ENCODE measurements at places on chromosomes 11 and 22.

GRCh38 chr11:46490666-46491065 is 99.1 kb upstream of the CHRM4 start:
- DNase-seq = no peak

- no peak for DNase-seq
Measured at GRCh38 chr22:50298266-50298637, 9.2 kb downstream of the PLXNB2 start.

DNA sequence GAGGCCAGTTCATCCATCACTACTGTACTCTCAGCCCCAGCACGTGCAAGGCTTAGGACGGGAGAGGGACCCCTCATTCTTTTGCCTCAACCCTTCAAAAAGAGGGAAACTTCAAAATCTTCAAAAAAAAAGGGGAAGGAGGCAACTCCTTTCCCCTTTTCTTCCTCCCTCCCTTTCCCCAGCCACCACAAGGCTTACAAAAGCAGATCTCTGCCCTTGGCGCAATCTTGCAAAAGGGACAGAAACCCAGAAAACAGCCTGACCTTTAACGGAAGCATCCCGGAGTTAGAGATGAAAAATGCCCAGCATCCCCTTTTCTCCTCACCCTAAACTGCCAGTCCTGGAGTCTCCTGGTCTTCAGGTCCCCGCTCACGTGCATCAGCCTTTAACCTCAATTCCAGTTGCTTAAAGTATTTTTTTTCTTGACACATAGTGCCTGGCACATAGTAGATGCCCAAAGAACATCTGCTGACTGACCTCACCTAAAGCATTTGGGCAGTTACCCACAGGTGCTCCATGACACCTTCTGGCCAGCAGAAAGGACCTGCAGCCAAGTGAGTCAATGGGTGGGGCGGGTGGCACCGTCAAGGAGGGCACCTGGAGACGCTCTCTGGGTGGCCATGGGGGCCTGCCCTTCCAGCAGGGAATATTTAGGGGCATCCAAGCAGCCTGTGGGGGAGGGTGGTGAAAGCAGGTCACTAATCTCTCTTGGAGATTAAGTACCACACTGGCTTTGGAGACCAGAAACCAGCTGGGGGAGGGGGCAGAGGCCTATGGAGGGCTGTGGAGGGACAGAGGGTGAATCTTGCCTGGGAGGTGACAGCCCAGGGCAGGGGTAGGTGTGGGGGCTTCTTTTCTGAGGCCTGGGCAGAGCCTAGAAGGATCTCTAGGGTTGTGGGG is 16.3 kb downstream of the NECTIN1 start:
- no peak for DNase-seq

DNA sequence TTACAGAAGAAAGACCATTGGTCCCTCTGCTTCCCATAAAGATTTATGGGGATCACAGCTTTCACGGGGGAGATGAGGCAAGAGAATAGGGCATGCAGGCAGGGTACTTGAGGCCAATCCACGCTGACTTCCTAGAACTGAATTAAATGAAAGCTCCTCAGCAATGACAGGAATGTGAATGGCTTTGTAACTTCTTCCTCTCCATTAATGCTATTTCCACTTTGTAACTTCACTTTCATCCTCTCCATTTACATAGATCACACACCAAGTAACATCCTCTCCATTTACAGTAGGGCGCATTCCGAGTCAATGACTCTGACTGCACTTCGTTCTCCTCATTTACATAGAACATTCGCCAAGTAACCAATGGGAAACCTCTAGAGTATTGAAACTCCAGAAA is 89.8 kb downstream of the PIWIL4 start:
- DNase-seq = no peak

DNA sequence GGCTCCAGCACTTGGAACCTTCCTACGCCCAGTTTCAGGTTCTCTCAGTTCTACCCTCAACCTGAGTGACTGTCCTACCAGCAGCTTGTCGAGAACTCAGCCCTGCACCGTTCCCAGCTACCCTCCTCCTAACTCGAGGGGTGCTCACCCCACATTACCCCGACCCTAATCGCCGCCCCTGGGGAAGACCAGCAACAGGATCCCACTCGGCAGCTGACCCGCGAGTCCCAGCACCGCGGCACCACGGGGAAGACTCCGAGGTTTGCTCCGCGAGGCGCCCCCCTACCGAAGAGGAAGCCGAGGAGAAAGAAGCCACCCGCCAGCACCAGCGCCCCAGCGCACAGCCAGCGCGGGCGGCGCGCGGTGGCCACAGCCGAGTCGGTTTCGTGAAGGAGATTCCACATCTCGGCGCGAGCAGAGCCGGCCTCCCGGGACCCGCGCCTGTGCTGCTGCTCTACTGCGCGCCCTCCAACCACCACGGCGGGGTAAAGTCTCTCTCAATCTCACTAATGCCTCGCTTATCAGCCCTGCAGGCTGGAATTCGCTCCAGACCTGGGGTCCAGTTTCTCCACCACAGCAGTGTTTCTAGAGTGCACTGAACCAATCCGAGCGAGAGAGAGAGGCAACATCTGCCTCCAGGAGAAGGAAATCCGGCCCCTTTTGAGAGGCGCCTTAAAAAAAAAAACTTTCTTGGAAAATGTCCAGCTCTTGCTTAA is at the start of gene FOLH1:
Gene FOLH1, minus strand, starts transcription at position 597 of the 716 bp plus-strand sequence. Its CDS starts 193 bp downstream, at position 404.
- DNase-seq = no peak

DNA sequence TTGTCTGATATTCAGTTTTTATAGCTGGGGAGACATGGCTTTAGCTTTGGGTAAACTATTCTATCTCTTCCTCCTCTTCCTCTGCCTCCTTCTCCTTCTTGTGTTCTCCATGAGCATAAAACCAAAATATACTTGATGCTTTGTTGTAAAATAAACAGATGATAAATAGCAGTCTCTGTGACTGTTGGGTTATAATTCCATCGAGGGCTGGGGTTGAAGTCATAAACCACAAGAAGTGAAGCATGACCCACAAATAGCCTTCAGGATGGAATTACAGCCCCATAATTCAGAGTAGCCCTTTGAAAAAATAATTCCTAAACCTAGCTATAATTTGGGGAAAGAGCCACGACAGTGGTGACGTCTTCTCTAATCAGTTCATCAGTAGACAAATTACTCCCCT is 177.7 kb downstream of the SNX19 start:
- no peak for DNase-seq

DNA sequence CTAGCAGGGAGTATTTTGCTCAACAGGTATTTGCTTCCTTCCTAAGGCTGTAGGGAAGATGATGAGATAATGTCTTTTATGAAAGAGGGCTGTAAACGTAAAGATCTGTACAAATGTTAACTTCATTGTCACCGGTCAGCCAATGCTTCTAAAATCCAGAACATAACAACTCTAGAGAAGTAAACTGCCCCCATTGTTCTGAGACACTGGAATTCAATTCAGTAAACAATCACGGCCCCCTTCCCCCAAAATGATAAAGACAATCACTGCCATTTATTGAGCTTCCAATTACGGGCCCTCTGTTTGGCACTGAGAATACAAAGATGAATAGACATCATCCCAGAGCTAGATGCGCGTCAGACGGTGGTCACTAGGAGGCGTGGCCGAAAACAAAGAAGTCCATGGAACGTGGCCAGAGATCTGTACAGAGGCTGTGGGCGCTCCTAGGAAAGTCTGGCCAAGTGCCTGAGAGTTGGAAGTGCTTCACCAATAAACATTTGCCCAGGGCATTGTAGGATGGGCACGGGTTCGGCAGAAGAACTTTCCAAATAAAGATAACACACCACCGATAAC is 576 bp downstream of the TMEM258 start:
- DNase-seq = no peak

DNA sequence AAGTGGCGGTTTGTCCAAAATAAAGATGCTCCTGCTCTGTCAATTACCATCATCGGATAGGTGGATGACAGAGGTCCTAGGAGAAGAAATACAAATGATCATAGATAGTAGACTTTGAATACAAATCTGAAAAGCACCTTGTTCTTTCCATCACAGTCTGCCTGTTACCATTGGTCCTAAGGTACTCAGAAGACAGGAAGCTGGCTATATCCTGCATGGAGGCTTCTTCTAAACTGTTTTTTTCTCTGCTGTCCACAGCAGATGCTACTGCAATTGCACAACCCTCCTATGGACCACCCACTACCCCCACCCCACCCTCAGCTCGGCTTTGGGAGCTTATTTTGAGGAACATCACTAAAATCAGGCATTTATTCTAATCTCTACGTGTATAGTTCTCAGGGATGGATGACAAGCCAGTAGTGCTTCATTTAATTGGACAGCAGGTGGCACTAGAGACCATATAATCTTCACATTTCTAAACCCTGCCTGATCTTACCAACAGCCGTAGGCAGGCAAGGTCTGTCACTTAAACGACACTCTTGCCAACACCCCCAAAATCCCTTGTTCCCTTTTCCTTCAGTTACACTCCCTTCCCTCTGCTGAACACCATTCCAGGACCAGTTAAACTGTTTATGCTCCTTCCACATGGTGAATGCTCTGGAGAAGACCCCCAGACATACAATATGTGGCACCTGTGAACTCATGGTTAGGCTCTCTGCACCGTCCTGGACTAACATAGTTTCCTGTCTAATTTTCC is 6.6 kb upstream of the PTS start:
- no peak for DNase-seq

DNA sequence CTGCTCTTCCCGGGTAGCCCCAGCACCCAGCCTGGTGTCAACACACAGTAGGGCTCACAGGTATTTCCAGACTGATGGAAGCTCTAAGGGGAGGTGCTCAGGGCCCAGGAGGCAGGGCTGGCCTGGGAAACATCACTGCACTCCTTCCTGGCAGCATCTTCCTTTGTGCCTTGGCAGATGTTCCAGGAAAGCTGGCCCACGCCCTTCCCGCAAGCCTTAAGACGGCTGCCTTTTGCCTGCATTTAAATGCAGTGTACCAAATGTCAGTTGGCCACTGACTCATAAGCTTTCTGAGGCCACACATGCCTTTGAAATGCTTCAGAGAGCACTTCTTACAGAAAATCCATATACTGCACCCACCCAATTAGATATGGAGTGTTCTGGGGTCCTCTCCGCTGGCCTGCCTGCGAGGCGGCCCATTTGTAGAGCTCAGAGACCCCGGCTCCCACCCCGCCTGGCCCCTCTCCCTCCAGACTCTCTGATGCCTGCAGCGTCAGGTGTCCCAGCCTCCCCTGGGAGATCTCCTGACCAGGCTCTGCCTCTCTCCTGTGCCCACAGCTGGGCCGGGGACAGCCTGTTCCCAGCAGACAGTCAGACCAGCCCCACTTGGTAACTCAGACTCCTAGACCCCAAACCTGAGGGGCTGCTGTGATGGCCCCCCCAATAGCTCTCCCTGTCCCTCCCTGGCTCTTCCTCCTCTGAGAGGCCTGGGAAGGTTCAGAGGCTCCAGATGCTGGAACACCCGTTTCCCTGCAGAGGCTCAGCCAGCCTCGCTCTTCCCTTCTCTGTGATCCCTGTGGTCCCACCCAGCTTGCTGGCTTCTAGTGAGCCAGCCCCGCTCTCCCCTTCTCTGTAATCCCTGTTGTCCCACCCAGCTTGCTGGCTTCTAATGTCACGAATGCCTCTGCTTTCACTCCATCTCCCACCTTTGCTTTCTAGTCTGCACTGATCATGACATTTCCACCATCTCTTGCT is 47.6 kb upstream of the THY1 start:
- no peak for DNase-seq

DNA sequence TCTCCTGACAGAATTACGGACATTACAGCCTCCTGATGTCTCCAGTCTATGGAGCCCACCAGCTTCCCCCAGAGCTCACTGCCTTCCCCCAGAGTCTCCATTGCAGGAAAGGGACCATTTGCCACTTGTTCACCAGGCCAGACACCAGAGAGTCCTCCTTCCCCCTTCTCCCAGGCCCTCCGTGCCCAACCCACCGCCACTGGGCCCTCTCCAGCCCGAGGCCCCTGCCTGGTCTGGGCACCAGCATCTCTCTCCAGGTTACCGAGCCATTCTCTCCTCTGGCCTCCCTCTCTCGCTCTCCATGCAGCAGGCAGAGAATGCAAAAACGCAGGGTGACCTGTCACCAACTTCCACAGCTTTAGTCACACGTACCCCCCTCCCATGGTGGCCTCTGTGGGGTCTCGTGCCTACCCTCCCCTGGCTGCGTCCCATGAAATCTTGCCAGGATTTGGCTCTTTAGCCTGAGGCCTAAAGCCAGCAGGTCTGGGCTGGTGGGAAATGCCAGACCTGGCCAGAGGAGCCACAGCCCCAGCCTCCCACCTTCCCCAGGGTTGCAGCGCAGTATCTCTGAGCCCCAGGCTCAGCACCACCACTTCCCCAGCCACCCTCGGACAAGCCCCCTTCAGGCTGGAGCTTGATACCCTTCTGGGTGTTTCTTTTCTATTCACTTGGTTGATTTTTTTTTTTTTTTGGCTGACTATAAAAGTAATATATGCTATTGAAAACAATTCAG is 6.8 kb upstream of the SERPINH1 start:
- DNase-seq = no peak

- DNase-seq = no peak
Measured at GRCh38 chr22:49406879-49407587, 420.6 kb downstream of the BRD1 start.

DNA sequence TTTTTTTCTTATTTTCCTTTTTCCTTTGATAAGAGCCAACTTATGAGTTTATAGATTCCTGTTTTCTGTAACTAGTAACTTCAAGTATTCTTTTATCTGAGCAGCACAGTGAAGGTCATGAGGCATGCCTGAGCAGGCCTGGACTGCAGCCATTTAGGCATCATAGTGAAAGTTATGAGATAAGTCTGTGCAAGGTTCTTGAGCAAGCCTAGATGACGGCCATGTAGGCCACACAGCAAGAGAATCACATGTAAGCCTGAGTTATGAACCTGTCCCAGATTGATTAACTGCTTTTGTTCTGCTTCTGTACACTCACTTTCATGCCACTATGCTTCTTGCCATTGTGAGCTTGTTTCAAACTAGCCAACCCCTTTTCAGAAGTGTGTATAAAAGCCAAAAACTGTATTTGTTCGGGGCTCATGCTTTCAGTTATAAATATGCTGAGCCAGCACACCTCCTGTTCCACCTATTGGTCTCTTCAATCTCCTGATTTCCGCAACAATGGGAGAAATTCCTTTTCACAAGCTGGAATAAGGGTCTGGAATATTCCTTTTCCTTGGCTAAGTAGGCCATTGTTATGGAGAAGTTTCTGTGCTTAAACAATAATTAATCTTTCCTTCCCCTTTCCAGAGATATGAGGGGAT is 745.7 kb downstream of the FAM181B start:
- no peak for DNase-seq

GRCh38 chr11:114883472-114883871 is 205.1 kb downstream of the NXPE2 start:
- no peak for DNase-seq

GRCh38 chr11:77515483-77515882 is 41.6 kb upstream of the PAK1 start:
- DNase-seq = no peak

Measured in cortex of kidney (tissue), 1 donor.